Thymus (tissue), 14 donors: ENCODE measurements at places on chromosomes 16 and 17. TPM values are rescaled to one million over a fixed set of nuclear protein-coding genes. Genes with fewer than 3 reads are reported as not detected.

- DNase-seq, result no peak
These were observed 45.7 kb upstream of the FAM20A start for GRCh38 chr17:68646626-68647526.

GRCh38 chr17:31672161-31672819 is 186.8 kb downstream of the COPRS start:
- no peak for DNase-seq

DNA sequence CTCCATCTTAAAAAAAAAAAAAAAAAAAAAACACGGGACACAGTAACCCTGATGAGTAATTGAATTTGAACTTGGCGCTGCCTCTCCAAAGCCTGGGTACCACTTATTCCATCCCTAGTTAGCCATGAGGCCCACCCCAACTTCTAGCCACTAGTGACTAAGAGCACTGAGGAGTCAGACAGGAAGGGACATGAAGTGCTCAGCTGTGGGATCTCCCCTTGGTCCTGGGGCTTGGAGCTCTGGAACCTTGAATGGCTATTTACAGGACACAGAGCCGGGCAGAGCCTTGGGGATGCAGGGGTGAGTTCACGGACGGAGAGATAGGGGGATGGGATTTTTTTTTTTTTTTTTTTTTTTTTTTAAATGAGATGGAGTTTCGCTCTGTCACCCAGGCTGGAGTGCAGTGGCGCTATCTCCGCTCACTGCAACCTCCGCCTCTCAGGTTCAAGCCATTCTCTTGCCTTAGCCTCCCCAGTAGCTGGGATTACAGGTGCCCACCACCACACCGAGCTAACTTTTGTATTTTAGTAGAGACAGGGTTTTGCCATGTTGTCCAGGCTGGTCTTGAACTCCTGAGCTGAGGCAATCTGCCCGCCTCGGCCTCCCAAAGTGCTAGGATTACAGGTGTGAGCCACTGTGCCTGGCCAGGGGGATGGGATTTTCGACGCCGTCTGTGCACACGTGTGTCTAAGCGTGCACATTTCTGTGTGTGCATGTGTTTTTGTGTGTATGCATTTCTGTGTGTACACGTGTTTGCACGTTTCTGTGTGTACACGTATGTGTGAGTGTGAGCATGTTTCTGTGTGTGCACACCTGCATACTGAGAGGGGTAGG is 20.4 kb upstream of the CIBAR2 start:
- DNase-seq, result no peak

- no peak for DNase-seq
These were observed 17.0 kb downstream of the ITGA3 start for GRCh38 chr17:50072925-50073324.

- DNase-seq, result no peak
These were observed 29.1 kb downstream of the MAP1LC3B start for GRCh38 chr16:87421003-87421912.

DNA sequence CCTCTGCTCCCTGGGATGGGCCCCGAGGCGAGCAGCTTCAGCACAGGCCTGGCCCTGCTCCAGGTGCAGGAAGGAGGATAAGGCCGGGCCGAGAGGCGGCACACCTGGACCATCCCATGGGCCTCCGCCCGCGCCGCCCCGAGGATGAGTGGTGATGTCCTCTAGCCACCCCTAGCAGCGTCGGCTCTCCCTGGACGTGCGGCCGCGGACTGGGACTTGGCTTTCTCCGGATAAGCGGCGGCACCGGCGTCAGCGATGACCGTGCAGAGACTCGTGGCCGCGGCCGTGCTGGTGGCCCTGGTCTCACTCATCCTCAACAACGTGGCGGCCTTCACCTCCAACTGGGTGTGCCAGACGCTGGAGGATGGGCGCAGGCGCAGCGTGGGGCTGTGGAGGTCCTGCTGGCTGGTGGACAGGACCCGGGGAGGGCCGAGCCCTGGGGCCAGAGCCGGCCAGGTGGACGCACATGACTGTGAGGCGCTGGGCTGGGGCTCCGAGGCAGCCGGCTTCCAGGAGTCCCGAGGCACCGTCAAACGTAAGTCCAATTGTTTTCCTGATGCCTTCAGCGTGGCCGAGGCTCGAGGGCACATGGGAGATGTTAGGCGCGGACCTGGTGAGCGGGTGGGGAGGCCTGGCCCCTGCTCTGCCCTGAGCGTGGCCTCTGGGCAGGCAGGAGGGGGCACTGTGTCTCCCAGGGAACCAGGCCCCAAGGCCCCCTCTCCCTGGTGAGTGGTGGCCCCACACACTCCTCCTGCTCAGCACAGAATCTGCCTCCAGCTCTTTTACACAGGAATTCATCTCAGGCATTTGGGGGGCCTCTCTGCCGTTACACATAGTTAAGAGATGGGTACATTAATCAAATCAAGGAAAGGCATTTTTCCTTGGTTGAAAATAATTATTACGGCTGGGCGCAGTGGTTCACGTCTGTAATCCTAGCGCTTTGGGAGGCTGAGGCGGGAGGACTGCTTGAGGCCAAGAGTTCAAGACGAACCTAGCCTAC is 855 bp downstream of the TMEM204 start:
- no peak for DNase-seq

IGSF6 gene
- 16.2 TPM for polyA plus RNA-seq

ZG16B gene
- 1.2 TPM for polyA plus RNA-seq
